ENCODE measurements at places on chromosomes 11 and 22.
A peak's percentile ranks its signal among the peaks of the same experiment; 100 is the strongest.

DNA sequence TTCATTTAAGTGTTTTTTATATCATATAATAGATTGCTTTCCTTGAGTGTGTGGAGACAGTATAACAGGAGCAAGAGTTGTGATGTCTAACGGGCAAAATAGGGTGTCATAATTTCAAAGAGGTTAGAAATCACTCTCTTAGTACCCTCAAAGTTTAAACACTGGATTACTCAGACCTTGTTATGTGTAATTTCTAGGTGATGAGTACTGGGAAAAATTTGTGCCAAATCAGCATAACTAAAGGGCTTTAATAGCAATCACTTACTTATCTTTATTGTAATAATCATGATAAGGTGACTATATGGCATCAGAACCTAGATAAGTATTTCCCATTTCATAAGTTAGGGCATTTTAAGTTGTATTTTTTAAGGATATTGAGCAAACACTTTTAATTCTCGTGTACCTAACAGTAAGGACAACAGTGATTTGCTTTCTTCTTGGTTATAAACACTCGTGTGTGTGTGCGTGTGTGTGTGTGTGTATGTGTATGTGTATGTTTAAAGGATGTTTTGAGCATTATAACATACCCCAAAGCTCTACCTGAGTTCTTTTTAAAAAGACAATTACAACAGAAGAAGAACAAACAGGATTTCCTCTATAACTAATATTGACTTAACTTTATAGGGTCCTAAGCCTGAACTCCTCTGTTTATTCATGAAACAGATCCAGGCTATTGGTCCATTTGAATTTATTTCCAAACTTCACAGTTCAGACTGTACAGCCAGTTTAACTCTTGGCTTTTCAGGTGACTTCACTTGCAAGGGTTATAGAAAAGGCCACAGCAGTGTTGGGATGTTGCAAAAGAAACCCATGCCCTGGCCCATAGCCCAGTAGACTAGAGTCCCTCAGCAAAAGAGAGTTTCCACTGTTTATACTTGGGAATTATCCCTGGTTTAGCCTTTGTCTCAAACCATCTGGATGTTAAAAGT, 23.7 kb upstream of the PDE3B start:
- DNase-seq = peak; percentile 31

GRCh38 chr22:41271787-41272186, 14.2 kb downstream of the RANGAP1 start:
- no peak for DNase-seq

GRCh38 chr11:105968021-105968697, 53.9 kb downstream of the MSANTD4 start:
- no peak for DNase-seq

DNA sequence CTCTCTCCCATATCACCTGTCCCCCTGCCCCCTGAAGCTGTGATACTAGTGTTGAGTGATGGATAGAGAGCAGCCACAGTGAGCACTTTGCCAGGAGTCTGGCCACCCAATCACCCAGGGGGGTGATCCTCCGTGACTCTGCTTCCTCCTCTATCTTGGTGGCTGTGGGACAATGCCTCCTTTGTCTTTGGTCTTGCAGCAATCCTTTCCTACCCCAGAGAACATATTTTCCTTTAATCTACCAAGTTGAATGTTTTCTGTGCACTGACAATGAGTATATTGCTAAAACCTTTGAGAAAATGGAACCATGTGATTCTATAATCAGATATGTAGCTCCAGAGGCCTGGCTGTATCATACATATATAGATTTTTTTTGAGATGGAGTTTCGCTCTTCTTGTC, 58.1 kb upstream of the HEPHL1 start:
- no peak for DNase-seq

DNA sequence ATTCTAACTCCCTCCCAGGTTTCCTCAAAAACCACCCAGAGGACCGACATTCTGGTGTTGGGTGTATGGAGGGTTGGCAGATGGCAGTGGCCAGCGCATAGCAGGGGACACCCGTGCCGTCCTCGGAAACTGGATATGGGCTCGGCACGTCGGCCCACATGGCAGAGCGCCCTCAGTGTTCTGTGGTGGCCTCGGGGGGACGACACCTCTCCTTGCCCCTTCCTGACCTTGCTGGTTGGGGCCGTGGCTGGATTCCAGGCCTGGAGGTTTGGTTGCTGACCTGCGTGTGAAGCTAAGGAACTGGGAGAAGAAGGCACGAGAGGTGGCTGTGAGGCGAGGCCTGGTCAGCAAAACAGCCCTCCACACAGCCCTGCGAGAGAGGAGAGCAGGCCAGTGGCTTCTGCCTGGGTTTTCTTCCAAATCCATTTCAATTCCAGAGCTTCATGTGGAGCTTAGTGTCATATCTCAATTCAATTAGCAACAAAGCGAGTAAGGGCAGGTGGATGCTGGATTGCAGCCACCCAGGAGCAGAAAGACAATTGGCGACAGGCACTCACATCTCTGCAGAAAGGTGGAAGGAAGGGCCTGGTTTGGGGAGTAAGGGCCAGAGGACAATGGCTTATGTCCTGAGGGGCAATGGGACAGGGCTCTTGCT, 478.4 kb downstream of the BRD1 start:
- DNase-seq = no peak

DNA sequence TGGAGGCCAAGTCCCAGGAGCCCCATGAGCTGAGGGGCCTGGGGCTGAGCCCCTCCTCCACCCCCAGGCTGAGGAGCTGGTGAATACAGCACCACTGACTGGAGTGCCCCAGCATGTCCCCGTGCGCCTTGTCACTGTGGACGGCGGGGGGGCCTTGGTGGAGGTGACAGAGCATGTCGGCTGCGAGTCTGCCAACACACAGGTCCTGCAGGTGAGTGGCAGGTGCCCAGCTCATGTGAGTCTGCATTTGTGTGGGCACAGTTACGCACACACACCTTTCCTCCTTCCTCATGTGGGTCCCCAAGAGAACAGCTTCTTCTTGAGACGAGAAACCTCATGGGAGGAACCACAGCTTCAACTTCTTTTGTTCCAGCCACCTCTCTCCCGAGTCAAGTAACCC, 7.7 kb downstream of the TMEM132A start:
- no peak for DNase-seq

DNA sequence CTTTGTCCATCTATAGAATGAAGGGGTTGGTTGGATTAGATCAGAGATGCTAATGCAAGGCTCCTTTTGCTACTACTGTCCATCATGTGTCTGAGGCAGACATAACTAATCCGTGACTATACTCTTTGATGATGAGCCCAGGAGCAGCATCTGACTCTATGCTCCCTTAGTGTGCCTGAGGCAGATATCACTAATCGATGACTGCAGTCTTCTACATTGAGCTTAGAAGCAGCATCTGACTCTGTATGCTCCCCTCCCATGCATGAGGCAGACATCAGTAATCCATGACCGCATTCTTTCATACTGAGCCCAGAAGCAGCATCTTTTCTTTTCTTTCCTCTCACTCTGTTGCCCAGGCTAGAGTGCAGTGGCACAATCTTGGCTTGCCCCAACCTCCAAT, 4.2 kb downstream of the TCN2 start:
- DNase-seq = no peak

DNA sequence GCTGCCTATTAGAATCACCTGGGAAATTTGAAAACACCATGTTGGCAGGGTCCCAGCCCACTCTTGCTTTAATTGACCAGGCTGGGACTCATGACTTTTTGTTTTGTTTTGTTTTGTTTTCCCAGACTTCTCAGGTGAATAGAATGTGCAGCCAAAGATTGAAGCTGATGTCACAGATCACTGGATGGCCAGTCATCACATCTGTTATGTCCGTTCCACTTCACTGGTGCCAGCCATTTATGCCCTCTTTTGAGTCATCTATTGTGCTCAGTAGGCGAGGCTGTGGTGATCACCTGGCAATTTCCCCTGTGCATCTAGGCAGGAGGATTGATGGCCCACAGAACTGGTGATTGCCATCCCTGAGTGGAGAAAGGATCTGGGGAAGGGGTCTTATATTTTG, 297.3 kb downstream of the INSC start:
- DNase-seq = no peak

GRCh38 chr11:202490-202889, 4.7 kb downstream of the BET1L start:
- no peak for DNase-seq
